ENCODE measurements at places on chromosomes 2 and 18.

GRCh38 chr18:28409811-28410210 lies 232.9 kb upstream of the CDH2 start:
- H3K27ac ChIP-seq, result no peak overlapping the region
- no peaks in the 10 kb centered on the region for H3K4me1 ChIP-seq
- no peaks in the 10 kb centered on the region for H3K27me3 ChIP-seq
- DNase-seq, result no peak
- H3K4me3 ChIP-seq, result no peak overlapping the region
- H3K36me3 ChIP-seq, result no peaks in the 10 kb centered on the region

DNA sequence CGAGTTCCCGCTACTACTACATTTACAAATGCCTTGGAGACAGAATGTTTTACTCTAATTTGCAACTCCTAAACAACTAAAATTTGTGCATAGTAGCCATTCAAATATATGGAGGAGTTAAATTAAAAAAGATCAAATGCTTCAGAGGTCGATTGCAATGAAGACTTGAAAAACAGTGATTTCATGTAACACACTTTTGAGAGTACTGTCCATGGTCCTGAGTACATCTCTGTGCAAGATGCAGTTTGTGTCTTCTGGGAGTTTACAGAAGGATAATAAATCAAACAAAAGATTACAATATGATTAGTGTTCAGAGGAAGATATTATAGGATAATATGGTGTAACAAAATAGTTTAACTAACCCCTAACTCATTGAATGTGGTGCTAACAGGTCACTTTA lies 894.7 kb downstream of the TMEM182 start:
- H3K4me1 ChIP-seq, result no peaks in the 10 kb centered on the region
- no peaks in the 10 kb centered on the region for H3K36me3 ChIP-seq
- no peak overlapping the region for H3K27ac ChIP-seq
- DNase-seq, result peak; percentile 12

DNA sequence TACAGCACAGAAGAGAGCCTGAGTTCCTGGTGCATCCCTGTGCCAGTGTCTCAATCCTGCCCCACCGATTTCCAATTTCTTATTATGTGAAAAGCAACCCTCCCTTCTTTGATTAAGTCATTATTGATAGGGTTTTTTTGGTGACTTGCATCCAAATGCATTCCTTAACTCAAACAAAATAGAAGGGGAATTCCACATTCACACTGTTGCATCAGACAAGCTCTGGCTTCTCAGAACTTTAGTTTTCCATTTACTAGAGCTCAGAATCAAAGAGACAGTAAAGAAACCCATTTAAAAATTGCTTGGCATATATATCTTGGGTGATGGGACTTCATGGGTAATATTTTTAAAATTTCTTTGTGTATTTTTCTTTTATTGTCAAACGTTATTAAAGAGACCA lies 13.8 kb upstream of the TMEM200C start:
- no peak overlapping the region for H3K4me3 ChIP-seq
- no peaks in the 10 kb centered on the region for H3K36me3 ChIP-seq
- H3K27ac ChIP-seq, result no peak overlapping the region
- no peak for DNase-seq
- H3K4me1 ChIP-seq, result no peaks in the 10 kb centered on the region

DNA sequence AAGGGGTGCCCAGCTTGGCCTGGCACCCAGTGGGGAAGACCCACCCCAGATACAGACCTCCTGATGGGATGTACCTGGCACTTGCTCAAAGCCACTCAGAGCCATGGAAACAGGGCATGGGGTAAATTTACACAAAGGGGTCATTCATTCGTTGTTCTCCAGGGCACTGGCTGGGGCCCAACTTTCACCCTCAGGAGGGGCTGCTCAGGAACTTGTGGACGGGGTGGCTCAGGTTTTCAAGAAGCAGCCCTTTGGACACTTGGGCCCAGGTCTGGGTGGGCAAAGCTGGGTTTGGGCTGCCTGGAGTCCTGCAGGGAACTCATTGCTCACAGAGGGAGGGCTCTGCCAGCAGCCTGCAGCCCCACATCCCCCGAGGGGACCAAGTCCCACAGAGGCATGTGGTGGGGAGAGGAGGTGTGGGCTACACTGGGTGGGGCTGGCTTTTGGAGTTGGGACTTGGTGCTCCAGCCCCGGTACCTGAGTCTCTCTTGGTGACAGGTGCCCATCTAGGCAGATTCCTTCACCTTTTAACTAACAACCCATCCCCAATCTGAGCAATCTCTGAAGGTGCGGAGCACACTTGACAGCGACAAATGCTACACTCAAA lies 172.3 kb downstream of the CELF4 start:
- DNase-seq, result no peak
- H3K36me3 ChIP-seq, result no peaks in the 10 kb centered on the region
- peak overlapping the region; percentile 40 for H3K4me3 ChIP-seq
- no peaks in the 10 kb centered on the region for H3K27me3 ChIP-seq
- H3K4me1 ChIP-seq, result peaks cover 7% of the 10 kb centered on the region
- H3K27ac ChIP-seq, result no peak overlapping the region

- H3K4me1 ChIP-seq, result peaks cover 11% of the 10 kb centered on the region
- H3K27ac ChIP-seq, result no peak overlapping the region
- no peak for DNase-seq
- H3K27me3 ChIP-seq, result no peaks in the 10 kb centered on the region
- H3K4me3 ChIP-seq, result no peak overlapping the region
- no peaks in the 10 kb centered on the region for H3K36me3 ChIP-seq
Observed at GRCh38 chr2:69499242-69499641, 62.0 kb upstream of the NFU1 start.

GRCh38 chr2:27798948-27799645 lies 27.6 kb downstream of the MRPL33 start:
- H3K4me3 ChIP-seq, result no peak overlapping the region
- peak; percentile 31 for DNase-seq
- H3K27ac ChIP-seq, result peak overlapping the region; percentile 73
- H3K36me3 ChIP-seq, result no peaks in the 10 kb centered on the region
- H3K27me3 ChIP-seq, result no peaks in the 10 kb centered on the region
- H3K4me1 ChIP-seq, result peaks cover 25% of the 10 kb centered on the region

DNA sequence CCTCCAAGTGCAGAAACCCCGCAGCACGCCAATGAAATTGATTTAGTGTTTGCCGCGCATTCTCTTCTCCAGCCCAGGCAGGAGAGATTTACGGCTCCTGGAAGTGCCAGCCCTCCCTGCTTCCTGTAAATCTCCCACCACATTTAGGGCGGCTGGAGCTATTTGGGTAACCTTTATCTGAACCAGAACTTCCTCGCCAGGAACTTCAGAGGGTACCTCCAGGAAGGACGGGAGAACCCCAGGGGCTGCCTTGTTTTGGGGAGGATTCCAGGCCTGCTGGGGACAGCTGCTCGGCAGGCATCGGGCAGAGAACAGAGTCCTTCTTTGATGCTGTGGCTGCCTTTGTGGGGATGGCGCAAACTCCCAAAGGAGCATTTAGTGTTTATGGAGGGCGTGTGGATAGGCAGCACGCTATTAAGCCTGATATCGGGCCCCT lies 122.0 kb upstream of the MYCN start:
- no peaks in the 10 kb centered on the region for H3K27me3 ChIP-seq
- no peak overlapping the region for H3K4me3 ChIP-seq
- no peaks in the 10 kb centered on the region for H3K36me3 ChIP-seq
- H3K4me1 ChIP-seq, result peaks cover 23% of the 10 kb centered on the region

DNA sequence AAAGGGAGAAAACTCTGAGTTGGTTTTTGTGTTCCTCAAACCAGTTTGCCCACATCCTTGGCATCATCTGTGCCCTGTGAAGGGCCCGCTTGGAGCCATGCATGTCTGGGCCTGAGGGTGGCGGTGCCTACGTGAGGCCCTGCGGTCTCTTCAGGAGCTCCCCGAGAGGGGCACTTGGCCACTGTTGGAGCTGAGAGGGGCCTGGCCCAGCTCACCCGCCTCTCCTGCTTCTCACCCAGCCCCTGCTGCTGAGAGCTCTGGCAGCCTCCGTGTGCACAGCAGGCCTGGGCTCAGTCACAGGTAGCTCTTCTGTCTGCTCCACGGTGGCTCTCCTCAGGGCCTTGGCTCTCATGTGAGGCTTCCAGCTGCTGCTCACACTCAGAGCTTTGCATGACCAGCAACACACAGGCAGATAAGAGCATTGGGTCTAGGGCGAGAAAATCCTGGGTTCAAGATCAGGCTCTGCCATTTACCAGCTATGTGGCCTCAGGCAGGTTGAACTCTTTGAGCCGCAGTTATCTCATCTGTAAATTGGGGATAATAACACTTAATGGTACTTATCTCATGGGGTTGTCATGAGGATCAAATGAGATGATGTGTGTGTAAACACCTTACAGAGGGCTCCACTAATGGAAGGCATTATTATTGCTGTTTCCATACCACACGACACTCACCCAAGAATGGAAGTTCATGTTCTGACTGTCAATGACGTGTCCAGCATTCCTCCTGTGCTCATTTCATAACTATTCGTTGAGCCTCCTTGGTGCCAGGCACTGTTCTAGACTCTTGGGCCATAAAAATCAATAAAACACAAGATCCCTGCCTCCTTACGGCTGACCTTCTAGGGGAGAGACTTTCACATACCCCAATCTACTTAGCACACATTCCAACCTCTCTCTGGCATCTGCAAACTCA lies 41.6 kb upstream of the PLB1 start:
- DNase-seq, result no peak
- H3K4me1 ChIP-seq, result peaks cover 2% of the 10 kb centered on the region
- no peak overlapping the region for H3K4me3 ChIP-seq
- H3K27me3 ChIP-seq, result no peaks in the 10 kb centered on the region
- no peaks in the 10 kb centered on the region for H3K36me3 ChIP-seq
- H3K27ac ChIP-seq, result no peak overlapping the region

GRCh38 chr2:72953976-72954375 lies 36.7 kb downstream of the EMX1 start:
- peak overlapping the region; percentile 95 for H3K27ac ChIP-seq
- H3K4me3 ChIP-seq, result no peak overlapping the region
- no peaks in the 10 kb centered on the region for H3K36me3 ChIP-seq
- DNase-seq, result no peak
- H3K27me3 ChIP-seq, result peaks cover 40% of the 10 kb centered on the region
- H3K4me1 ChIP-seq, result peaks cover 48% of the 10 kb centered on the region

DNA sequence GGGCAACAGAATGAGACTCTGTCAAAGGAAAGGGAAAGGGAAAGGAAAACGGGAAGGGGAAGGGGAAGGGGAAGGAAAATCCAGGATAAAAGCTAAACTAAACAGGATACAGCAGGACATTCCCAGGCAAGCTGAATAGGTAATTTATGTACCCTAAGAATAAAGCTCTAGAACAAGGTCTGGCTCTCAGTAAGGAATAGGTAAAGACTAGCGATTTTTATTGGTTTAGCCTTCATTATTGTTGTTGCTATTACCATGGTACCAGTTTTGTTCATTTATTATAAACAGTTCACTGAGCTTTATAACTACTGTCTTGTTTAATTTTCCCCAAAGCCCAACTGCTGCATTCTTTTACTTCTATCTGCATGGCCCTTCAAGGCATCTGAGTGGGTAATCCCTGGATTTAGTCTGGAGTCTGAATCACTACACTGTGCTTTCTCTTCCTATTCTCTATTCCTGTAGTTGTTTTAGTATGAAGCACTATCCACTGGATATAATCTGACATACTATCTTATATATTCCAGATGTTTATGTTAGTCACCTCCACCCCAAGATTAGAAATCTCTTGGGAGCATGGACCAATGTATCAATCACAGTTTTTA lies 127.1 kb upstream of the TANK start:
- no peaks in the 10 kb centered on the region for H3K36me3 ChIP-seq
- no peaks in the 10 kb centered on the region for H3K27me3 ChIP-seq
- no peak overlapping the region for H3K4me3 ChIP-seq

DNA sequence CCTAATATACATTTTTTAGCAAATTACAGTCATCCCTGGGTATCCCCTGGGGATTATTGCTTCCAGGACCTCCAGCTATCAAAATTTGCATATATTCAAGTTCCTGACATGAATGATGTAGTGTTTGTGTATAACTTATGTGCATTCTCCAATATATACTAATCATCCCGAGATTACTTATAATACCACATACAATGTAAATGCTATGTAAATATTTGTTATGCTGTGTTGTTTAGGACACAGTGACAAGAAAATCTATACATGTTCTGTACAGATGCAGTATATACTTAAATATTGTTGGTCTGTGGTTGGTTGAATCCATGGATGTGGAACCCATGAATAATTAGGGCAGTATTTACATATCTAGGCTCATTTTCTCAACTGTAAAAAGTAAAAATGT lies 1060.3 kb downstream of the DSC3 start:
- H3K27ac ChIP-seq, result no peak overlapping the region
- H3K36me3 ChIP-seq, result no peaks in the 10 kb centered on the region
- H3K4me1 ChIP-seq, result no peaks in the 10 kb centered on the region

DNA sequence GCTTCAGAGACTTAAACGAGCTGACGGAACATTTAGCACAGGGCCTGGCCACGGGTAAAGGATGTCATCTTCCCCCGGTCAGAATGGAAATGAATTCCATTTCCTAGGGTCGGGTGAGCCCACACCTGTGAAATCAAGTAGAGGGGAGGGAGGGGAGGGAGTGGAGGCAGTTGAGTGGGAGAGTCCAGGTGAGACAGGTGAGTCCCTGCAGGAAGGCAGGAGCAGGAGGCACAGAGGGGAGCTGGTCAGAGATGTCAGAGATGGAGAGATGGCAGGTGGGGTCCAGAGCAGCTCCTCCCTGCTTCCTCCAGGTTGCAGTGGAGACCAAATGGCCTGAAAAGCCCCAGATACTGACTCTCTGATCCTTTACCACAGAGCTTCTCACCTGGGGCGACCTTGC lies 55.2 kb downstream of the SH3BP4 start:
- H3K27me3 ChIP-seq, result no peaks in the 10 kb centered on the region
- H3K4me1 ChIP-seq, result peaks cover 25% of the 10 kb centered on the region
- no peak for DNase-seq
- H3K4me3 ChIP-seq, result no peak overlapping the region

DNA sequence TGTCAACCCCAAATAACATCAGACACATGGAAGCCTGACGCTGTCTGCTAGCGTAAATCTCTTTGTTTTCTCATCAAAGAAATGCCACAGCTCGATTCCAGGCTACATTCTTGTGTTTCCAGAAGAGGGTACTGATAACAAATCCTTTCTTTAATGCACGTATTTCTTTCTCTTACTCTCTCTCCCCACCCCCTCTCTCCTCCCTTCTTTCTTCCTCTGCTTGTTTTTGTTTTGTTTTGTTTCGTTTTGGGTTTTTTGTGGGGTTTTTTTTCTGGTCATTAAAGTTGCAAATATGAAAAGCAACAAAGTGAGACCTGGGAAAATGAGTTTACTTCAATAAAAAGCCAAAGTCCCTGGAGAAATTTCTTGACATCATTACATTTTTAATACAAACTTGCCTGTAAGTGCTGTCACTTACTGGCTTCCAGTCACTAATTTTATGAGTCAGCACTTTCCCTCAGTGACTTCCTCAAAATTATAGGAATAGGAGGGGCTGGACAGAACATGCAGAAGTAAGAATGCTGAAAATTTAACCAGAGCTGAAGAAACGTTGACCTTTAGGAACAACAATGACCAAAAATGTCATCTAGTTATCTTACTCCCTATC lies 106.7 kb upstream of the NABP1 start:
- H3K27ac ChIP-seq, result no peak overlapping the region
- H3K4me1 ChIP-seq, result peaks cover 1% of the 10 kb centered on the region
- DNase-seq, result no peak
- no peaks in the 10 kb centered on the region for H3K27me3 ChIP-seq
- H3K4me3 ChIP-seq, result no peak overlapping the region
